ENCODE measurements at places on chromosomes 1 and 21. TPM values are rescaled to one million over a fixed set of nuclear protein-coding genes. Genes with fewer than 3 reads are reported as not detected.
A peak's percentile ranks its signal among the peaks of the same experiment; 100 is the strongest.

DNA sequence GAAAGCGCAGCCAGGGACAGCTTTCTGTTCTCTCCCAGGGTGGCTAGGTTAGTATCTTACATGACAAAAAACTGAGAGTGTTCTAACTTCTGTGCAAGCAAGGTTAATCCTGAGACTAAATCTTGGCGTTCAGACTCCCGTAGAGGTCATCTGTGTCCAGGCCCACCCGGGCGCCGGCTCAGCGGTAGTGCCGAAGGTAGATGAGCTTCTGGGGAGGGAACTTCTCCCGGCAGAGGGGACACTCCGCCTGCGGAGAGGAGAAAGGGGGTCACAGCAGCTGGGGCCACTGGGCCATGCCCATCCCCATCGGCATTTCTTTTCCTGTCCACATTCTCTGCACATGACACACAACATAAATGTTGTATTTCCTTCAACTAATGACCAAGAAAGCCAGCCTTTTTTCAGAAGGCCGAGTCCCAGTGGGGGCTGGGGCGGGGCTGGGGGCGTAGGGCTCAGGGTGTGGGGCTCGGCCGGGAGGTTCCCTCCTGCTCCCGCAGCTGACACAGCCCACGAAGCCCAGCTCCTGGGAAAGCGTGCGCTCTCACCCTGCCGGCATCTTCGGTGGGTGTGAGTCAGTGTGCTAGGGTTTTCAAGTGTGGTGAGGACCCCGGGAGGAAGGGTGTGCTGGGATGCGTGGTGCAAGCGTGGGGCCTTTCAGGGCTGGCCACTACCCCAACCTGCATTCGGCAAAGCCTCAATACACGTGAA, 6.6 kb downstream of the PEX10 start:
- DNase-seq, result peak; percentile 56

The EDEM3 gene
- 23.6 TPM for total RNA-seq

The HES5 gene
- total RNA-seq, result not detected

DNA sequence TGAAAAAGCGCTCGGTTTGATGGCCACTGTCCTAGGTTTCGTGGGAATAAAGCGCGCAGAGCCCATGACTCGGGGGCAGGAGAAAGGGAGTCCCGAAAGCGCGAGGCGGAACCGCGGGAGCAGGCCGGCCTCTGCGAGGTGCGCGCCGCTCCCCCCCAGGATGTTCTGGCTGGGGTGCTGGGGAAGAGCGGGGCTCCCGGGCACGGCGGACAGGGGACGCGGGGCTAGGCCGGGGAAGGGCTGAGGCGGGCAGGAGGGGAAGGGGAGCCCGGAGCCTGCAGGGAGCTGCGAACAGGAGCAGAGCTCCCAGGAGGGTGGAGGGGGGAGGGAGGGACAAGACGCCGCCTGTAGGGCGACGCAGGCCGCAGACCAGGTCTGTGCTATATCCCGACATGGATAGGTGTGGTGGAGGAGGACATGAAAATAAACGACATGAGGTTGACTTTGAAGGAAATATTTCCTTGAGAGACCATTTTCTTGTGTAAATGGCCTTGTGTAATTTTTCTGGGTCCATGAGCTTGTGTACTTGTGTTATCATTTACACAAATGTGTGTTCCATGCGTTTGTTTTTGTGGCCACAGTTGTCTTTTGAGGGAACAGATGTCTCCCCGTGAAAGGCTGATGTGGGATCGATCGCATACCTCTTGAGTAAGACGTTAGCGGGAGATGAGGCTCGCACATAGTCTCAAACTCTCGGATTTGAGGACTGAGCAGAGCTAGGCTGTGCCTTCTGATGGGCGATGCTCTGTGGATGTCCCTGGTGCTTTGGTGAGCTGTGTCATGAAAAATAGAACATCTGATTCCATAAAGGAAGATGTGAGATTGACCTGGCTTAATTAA, 1.3 kb downstream of the PCNT start:
- peak; percentile 85 for DNase-seq

Measured in activated CD4-positive, alpha-beta T cell treated with anti-CD3 and anti-CD28 coated beads, Interleukin-2, amount 10 ng/mL, durations not matched to agents 24 days and 14 days (primary cell).